ENCODE measurements at places on chromosomes 12 and 14.
A peak's percentile ranks its signal among the peaks of the same experiment; 100 is the strongest.

GRCh38 chr14:95041477-95042020, 115.8 kb downstream of the DICER1 start:
- DNase-seq, result no peak

GRCh38 chr14:63656194-63656593, 14.5 kb upstream of the WDR89 start:
- DNase-seq, result no peak

DNA sequence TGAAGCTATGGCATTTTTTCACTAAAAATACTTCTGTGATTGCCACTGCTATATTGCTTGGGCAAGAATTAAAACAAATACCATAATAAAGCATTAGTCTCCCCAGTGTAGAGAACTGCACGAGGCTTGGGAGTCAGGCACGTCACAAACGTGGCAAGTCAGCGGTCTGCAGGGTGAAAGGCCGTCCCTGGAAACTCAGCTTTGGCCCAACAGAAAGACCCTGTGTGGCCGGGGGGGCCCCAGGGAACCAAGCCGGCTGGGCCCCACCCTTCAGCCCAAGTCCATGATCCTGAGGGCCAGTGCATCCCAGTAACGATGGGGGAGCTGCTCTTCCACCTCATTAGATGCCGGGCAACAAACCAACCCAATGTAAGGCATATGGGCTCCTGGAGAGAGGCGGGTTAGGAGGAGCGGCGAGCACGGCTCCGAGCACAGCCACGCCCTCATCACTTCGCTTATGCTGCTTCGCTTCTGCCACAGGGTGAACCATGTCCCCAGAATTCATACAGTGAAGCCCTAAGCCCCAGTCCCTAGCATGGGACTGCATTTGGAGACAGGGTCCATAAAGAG, 50.9 kb upstream of the GPR68 start:
- DNase-seq, result no peak

- no peak for DNase-seq
Observed at GRCh38 chr12:49870501-49871262, 27.8 kb upstream of the BCDIN3D start.

GRCh38 chr12:4353785-4354208, 25.7 kb downstream of the FGF23 start:
- DNase-seq, result peak; percentile 11

GRCh38 chr12:121773011-121773777, 20.3 kb downstream of the RHOF start:
- DNase-seq, result peak; percentile 62

GRCh38 chr12:41652981-41653380, 464.9 kb downstream of the PDZRN4 start:
- no peak for DNase-seq

GRCh38 chr14:104135121-104135903, 3.1 kb upstream of the KIF26A start:
- DNase-seq, result peak; percentile 20

DNA sequence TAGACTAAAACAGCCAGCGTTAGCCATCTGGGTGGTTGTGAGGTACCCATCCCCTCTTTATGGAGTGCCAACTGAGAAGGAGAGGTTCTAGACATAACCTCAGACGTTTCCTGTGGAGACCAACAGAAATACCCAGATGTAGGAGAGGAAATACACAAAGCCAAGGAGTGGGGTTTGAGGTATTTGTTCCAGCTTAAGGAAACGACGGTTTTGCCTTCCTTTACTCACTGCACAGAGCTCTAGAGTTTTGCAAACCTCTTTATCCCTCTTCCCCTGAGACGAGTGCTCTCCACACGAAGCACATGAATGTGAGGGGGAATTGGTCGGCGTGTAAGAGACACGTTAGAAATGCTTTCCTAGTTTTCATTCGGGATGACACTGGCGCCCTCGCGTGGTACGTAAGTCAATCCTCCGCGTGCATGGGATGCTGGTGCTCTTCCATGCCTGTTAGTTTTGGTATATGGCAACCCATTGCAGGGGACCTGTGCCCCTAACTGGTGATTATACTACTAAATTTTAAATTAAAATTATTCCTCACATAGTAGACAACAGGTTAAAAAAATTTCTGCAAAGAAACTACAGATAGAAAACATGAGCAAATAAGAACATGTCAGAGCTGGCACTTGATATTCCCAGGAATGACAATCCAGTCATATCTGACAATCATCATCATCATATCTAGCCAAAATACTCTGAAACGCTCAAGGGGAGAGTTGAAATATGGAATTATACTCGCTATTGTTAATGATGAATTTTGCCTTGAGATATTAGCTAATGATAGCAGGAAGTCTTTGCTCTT, 121.7 kb downstream of the PPM1H start:
- DNase-seq, result peak; percentile 77

DNA sequence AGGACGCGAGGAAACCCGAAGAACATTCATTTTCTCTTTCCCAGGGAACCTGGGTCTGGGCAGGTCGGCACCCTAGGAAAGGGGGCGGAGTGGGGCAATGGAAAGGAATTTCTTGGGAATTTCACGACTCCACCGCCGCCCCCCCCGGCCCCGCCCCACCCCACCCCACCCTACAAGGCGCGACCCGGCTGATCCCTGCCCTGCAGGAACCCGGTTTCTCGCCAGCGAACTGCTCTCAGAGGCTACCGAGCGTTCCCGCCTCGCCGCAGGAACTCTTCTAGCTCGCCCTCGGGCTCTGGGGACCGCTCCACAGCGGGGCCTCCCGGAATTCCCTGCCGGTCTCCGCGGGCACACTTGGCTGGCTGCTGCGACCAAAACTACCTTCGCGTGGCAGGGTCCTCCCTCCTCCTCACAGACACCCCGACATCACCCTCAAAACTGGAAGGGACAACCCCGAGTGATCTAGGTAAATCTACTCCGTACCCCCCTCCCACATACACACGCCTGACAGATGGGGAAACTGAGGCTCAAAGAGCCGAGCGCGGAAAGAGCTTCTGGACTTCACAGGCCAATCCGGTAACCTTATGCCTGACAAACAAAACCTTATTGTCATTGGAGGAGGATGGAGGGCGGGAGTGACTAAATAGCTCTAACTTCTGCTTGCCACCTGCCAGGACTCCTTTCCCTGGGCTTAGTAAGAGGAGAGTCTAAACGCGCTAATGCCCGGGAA, 785 bp upstream of the ACTN1 start:
- peak; percentile 63 for DNase-seq

DNA sequence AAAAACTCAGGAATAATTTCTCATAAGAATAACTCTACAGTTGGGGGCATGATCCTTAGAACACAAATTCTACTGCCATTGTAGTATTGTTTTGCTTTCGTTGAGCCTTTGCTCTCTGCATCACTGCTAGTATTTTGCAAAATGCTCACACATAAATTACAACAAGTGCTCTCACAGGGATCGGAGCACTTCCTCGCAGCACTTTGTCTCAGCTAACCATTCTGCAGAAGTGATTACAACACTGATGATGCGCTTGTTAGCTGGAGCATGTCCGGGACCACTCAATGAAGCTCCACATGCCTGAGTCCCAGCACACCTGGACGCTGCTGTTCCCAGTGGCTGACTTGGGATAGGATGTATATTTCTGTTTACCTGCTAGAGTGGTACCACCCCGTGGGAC, 31.6 kb downstream of the MOAP1 start:
- no peak for DNase-seq

DNA sequence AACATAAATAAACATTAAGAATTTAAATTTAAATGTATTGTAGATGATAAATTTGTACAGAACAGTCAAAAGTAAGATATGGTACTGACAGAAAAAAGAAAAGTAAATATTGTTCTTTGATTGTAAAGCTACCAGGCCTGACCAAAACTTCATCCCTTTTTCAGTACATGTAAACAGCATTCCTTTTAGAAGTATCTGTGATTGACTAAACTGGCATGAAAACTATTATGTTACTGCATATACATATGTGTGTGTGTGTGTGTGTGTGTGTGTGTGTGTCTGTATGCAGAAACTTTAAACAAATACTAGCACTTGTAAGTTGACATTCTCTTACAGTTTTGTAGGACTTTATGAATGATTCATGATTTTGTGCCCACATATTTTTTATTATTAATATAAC, 270.9 kb downstream of the C12orf50 start:
- no peak for DNase-seq

Data from myocyte (in vitro differentiated cells).